ENCODE measurements at places on chromosomes 13 and 19. TPM values are rescaled to one million over a fixed set of nuclear protein-coding genes. Genes with fewer than 3 reads are reported as not detected.

CD70 gene
- polyA plus RNA-seq = not detected

NCR1 gene
- polyA plus RNA-seq = 0.37 TPM

DNA sequence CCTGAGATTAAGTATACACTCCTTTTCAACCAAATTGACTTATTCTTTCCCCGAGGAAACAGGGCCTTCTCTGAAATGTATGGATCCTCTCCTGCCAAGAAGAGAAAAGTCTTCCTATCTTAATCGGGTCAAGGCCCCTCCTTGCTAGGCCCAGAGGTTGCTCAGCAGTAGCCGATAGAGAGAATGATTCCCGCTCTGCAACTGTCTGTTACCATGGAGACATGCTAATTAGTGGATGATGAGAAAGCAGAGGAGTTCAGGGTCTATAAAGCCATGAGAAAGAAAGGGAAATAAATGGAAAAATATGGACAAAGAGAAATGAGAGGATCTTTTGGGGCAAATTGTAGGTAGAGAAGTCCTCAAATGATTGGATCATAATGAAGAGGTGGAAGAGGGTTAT lies 103.5 kb downstream of the POU4F1 start:
- no peaks in the 10 kb centered on the region for H3K4me1 ChIP-seq
- no peaks in the 10 kb centered on the region for H3K36me3 ChIP-seq
- no peak for DNase-seq
- H3K27ac ChIP-seq = no peak overlapping the region
- no peaks in the 10 kb centered on the region for H3K27me3 ChIP-seq

DNA sequence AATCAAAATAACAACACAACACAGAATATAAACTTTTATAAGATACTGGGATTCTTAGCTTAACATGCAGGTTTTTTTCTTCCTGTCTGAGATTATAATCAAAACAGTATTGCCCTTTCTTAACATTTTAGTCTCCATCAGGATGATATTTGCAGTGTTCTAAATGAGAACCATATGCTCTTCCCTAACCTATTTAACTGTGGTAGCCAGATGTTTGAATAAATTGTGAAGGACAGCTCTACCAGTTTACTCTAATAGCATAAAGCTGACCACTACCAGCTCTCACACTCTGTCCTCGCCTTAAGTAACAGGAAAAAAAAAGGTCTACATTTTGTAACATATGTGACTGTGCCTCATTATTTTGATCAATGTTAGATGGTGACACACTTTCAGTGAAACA lies 618.7 kb upstream of the SGCG start:
- no peak overlapping the region for H3K4me3 ChIP-seq
- no peak for DNase-seq
- no peak overlapping the region for H3K27ac ChIP-seq
- no peaks in the 10 kb centered on the region for H3K4me1 ChIP-seq
- no peaks in the 10 kb centered on the region for H3K27me3 ChIP-seq

- peaks cover 8% of the 10 kb centered on the region for H3K4me1 ChIP-seq
- no peak overlapping the region for H3K4me3 ChIP-seq
Measured at GRCh38 chr13:48539550-48539949, 6.7 kb upstream of the RCBTB2 start.

DNA sequence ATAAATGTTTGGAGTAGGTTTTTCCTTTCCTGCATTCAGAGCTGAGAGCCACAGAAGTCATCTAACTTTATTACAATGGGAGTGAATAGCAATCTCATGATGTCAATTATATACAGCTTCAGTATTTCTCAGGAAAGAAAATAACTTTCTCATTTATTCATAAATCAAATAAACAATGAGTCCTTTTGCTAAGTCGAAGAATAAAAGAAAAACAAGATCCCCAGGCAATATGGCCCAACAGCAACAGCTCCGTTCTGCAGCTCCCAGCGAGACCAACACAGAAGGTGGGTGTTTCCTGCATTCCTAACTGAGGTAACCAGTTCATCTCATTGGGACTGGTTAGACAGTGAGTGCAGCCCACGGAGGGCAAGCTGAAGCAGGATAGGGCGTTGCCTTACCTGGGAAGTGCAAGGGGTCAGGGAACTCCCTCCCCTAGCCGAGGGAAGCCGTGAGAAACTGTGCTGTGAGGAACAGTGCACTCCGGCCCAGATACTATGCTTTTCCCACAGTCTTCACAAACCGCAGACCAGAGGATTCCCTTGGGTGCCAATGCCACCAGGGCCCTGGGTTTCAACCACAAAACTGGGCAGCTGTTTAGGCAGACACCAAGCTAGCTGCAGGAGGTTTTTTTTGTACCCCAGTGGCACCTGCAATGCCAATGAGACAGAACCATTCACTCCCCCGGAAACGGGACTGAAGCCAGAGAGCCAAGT lies 128.2 kb downstream of the SLITRK1 start:
- H3K4me3 ChIP-seq = no peak overlapping the region
- H3K27me3 ChIP-seq = no peaks in the 10 kb centered on the region
- no peak overlapping the region for H3K27ac ChIP-seq
- H3K36me3 ChIP-seq = no peaks in the 10 kb centered on the region
- no peak for DNase-seq
- H3K4me1 ChIP-seq = no peaks in the 10 kb centered on the region

- H3K4me1 ChIP-seq = no peaks in the 10 kb centered on the region
- no peaks in the 10 kb centered on the region for H3K27me3 ChIP-seq
- no peaks in the 10 kb centered on the region for H3K36me3 ChIP-seq
- H3K4me3 ChIP-seq = no peak overlapping the region
- no peak for DNase-seq
Measured at GRCh38 chr13:90055121-90055520, 1292.4 kb upstream of the MIR17HG start.

DNA sequence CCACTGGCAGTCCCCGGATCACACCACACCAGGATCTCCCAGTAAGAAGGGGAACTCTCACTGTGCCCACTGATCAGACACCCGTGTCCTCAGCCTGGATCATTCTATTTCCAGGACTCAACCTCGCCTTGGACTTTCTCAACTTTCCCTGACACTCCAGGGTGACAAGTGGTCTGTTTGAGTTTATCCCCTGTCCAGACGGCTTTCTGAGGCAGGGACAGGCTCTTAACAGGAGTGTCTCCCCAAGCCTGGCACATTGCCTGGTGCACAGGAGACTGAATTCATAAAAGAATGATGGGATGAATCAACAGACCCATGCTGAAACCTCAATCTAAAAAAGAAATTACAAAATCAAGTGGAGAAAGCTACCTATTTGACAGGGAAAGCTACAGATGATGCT lies 606.6 kb downstream of the EFNB2 start:
- no peak overlapping the region for H3K4me3 ChIP-seq
- no peaks in the 10 kb centered on the region for H3K36me3 ChIP-seq
- H3K27ac ChIP-seq = no peak overlapping the region
- no peaks in the 10 kb centered on the region for H3K27me3 ChIP-seq
- DNase-seq = no peak
- H3K4me1 ChIP-seq = no peaks in the 10 kb centered on the region

ZNF415 gene
- 0.65 TPM for polyA plus RNA-seq

KIR2DL1 gene
- 0.05 TPM for polyA plus RNA-seq

EXOSC5 gene
- polyA plus RNA-seq = 26.2 TPM

KLK1 gene
- not detected for polyA plus RNA-seq

- no peak overlapping the region for H3K27ac ChIP-seq
- H3K4me1 ChIP-seq = peaks cover 11% of the 10 kb centered on the region
- H3K27me3 ChIP-seq = no peaks in the 10 kb centered on the region
Measured at GRCh38 chr19:18443831-18444230, 5.9 kb upstream of the ISYNA1 start.

KCNN1 gene
- 0.05 TPM for polyA plus RNA-seq

DNA sequence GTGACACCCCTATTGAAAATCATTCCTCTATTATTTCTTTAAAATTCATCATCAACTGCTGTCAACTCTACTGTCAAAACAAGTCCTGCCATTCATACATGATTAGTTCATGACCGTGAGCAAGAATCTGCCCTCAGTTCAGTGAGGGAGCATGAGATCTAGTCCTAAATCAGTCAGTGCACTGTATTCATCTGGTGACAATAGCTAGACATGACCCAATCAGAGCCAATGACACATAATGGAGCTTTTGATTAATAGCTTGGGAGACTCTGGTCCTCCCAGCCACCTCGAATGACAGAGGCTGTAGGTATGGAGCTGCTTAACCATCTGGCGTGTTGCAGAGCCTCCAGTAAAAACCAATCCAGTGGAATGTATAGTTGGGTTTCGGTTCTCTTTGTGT lies 46.9 kb upstream of the ARGLU1 start:
- H3K36me3 ChIP-seq = no peaks in the 10 kb centered on the region
- no peak overlapping the region for H3K27ac ChIP-seq
- H3K27me3 ChIP-seq = no peaks in the 10 kb centered on the region
- H3K4me1 ChIP-seq = no peaks in the 10 kb centered on the region
- no peak for DNase-seq
- no peak overlapping the region for H3K4me3 ChIP-seq
